ENCODE measurements at places on chromosomes 1 and 21.

- no peak for DNase-seq
Observed at GRCh38 chr1:78607334-78607927, 12.8 kb upstream of the IFI44L start.

DNA sequence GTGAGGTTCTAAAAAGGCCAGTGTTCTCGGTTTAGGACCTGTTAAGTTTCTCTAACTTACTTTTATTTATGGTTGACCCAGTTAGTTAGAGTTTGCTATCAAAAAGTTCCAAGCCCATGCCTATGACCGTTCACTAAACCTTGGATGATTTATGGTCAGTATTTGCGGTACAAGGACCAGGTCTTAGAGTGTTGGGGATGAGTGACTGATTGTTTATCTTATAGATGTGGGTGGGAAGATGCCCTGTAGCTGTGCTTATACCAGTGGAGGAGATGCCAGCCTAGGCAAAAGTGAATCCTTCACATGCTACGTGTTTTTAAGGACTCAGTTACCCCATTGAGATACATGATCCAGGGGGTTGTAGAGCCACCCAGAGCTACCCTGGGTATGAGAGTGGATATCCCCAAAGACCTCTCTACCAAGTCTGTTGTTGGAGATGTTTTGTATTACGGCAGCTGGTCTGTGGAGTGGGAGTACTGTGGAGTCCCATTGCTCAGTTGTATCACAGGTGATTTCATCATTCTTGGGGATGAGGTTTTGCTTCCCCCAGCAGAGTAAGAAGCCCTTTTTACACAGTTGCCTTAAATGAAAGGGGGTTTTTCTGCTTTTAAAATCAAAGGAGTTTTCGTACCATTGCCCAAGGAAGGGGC is 2.1 kb downstream of the SLC22A15 start:
- no peak for DNase-seq

DNA sequence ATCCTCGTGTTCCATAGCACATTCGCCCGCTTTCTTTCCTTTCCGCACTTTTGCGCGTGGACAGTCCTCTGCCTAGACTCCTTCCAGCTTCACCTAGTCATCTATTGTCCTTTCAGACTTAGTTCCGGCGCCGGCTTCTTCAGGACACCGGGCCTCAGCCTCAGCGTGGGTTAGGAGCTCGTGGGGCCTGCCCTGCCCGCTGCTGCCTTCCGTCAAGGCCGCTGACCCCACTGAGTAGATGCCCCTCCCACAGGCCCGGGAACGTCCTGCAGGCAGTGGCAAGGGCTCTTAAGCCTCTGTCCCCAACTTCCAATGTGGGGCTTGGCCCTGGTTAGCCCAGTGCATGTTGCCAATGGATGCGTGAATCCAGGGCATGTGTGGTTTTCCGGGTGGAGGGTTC is 11.4 kb downstream of the DMRTB1 start:
- DNase-seq = no peak

DNA sequence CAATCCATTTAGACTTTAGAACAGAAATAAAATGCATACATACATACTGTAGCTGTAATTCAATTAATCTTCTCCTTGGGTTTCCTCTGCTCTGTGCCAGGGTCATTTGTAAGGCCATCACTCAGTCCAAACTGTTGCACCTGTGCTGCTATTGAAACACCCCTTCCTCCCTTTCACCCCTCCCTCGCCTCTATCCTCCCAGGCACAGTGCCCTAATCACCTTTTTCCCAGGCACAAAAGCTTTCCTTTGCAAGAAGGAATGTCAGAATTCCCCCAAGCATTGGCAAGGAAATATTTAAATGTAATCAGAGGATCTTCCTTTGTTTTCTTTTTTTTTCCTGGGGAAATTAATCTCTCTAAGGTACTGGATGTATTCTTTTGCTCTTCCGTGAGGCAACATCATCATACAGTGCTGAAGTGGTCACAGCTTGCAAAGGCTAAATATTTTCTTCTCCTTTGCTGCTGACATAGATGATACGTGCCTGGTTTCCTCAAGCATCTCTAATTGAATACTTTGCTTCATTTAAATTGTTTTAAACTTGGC is 339.3 kb upstream of the NR5A2 start:
- DNase-seq = no peak

DNA sequence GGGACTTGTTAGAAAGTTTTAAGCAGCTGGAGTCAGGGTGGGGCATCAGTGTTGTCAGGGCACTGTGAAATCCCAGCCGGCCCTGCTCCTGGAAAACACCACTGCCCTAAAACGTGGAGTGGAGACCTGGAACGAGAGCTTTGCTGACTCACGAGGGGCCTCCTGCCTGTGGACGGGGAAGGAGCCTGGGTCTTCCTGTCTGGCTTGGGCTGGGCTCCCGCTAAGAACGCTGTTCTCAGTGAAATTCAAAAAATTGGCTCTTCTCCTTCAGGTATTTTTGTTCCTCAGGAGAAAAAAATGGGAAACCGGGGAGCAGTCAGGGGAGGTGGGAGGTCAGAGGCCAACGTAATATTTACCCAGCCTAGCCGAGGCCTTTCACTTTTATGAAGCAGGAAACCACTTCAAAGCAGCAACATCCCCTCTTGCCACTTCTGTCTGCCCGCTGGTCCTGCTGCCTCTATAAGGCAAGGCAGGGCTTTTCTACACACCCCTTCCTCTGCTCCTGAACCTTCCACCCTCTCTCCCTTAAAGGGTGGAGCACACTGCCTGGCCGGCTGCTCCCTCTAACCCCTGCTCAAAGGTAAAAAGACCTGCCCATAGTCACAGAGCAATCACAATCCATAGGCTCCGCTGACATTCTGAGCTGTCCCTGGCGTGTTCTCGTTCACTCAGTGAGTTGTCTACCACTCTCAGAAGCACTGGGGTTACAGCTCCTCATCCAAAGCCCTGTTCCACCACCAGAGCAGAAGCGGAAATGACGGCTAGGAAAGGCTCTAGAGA is 8.0 kb downstream of the PLXNA2 start:
- DNase-seq = no peak

GRCh38 chr21:45441431-45442255 is 36.7 kb downstream of the COL18A1 start:
- DNase-seq = no peak

- peak; percentile 25 for DNase-seq
Observed at GRCh38 chr1:206469933-206470691, at the start of gene IKBKE. Gene IKBKE (plus strand): TSS chr1:206470476. CDS start chr1:206473228, 2,752 bp downstream.

DNA sequence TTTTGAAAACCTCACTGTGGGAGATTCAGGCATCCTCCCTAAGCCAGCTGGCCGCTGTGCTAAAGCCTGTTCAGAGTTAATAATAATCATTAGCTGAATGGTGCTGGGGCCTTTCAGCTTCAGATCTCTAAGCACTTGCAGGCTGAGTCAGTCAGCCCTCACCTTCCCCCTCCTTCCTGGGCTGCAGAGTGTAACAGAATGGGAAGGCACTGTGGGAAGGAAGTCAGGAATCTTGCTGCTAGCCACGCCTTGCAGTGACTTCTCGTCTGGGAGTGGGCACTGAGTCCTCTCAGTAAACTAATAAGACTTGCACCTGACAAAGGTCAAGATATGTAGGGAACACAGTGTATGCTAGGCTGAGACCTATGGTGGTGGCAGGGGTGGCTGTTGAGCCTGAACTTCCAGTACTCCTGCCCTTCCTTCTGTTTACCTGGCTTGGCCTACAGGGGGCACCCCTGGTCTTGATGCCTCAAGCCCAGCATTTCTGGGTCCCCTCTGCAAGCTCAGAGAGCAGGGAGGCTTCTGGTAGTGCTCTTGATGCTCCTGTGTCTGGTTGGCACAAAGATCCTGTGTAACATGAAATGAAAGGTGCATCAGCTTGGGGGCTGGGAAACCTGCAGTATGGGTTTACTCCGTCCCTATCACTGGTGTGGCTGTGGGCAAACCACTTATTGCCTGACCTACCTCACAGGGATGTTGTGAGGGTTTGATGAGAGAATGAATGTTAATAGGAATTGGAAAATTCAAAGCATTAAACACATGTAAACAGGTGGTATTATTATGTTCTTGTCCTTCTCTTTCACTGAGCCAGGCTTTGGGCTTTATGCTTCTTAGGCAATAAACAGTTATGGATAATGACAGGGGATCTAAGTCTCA is 6.0 kb downstream of the CYB561D1 start:
- peak; percentile 54 for DNase-seq

GRCh38 chr1:211714154-211714553 is 38.7 kb upstream of the NEK2 start:
- DNase-seq = no peak

DNA sequence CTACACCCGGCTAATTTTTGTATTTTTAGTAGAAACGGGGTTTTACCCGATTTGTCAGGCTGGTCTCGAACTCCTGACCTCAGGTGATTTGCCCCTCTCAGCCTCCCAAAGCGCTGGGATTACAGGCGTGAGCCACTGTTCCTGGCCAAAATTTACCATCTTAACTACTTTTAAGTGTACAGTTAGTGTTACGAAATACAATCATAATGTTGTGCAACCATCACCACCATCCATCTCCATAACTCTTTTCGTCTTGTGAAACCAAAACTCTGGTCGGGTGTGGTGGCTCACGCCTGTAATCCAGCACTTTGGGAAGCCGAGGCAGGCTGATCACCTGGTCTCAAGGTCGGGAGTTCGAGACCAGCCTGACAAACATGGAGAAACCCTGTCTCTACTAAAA is 14.1 kb upstream of the ZBTB40 start:
- no peak for DNase-seq

- DNase-seq = no peak
Observed at GRCh38 chr1:165842671-165843129, 15.3 kb downstream of the UCK2 start.

DNA sequence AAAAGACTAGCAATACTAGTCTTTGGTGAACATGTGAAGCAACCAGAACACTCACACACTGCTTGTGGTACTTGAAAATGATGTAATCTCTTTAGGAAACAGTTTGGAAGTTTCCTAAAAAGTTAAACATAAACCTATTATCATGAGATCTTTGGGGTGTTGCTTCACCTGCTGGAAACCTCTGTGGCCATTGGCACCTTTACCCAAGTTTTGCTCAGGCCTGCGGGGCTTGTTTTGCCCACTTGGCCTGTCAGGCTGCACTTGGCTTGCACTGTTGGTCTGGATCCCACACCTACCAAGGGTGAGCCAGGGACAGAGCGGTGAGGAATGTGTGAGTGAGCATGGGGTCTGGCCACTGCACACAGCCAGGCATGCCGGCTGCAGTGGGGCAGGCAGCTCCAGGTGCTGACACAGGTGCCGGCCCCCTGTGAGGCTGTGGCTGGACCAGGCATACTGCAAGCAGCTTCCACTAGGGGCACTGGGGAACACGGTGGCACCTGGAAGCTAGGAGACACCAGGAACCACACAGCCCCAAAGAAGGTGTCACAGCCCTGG is 14.4 kb upstream of the FNBP1L start:
- DNase-seq = no peak

DNA sequence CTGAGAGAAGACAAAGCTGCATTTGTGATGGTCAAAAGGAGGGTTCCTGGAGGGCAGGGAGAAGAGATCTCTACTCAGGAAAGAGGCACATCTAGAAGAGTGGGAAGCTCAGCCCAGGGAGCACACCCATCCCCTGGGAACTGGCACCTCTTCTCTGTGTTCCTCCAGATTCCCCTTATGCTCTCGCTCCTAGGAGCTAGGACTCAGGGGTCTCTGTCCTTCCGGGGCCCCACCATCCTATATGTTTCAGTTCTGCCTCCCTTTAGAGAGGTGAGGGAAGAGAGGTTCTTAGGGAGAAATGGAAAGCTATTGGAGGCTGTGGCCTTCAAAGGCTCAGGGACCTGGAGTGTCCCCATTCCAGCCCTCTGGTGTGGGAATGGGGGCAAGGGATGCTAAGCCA is 4.6 kb upstream of the PPM1J start:
- DNase-seq = no peak

GRCh38 chr1:211488641-211489040 is 3.3 kb downstream of the RD3 start:
- no peak for DNase-seq

- DNase-seq = no peak
Observed at GRCh38 chr1:200904772-200905171, 10.1 kb downstream of the INAVA start.

- DNase-seq = no peak
Observed at GRCh38 chr1:154193821-154194220, 1.9 kb upstream of the TPM3 start.

DNA sequence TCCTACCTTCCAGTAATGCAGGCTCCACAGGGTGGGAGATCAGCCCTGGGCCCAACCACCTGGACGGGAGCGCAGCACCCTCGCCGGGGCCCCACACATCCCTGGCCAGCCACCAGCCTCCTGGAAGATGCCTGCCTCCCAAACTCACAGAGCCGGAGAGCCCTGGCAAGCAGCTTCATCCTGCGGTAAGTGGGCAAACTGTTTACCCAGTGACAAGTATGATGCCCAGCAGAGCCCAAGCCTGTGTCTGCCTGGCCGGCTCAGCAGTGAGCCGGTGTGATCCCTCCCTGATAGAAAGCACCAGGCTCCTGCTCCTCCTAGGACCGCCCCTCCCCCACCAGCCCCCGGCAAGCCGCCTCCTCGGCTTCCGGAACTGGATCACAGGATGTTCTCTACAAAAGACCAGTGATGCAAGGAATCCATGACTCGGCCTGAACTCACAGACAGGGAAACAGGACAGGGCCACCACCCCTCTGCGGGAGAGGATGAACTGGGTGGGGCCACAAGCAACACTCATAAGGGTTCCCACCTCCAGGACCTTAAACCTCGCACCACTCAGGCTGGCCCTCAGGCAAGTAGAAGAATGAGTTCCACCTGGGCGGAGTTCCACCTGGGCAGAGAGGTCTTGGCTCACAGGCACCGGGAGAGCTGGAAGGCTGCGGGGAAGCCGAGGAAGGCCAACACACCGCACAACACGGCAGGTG is 7.9 kb downstream of the ACOT7 start:
- no peak for DNase-seq

DNA sequence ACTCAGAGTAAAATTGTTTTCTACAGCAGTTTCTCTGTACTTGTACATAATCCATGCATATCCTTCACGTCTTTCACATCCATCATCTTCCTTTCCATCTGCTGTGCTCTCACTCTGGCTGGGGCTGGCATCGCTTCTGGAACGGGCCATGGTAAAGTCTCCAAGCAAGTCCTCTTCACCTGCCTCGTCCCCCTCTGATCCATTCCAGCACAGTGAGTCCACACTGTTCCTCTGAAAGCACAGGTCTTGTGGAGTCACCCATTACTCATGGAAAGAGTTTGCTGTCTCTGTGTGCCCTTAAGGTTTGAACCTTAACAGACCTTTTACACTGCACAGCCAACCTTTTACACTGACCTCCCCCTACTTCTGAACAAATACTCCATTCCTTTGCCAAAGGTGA is 313.6 kb downstream of the ASTN1 start:
- no peak for DNase-seq

DNA sequence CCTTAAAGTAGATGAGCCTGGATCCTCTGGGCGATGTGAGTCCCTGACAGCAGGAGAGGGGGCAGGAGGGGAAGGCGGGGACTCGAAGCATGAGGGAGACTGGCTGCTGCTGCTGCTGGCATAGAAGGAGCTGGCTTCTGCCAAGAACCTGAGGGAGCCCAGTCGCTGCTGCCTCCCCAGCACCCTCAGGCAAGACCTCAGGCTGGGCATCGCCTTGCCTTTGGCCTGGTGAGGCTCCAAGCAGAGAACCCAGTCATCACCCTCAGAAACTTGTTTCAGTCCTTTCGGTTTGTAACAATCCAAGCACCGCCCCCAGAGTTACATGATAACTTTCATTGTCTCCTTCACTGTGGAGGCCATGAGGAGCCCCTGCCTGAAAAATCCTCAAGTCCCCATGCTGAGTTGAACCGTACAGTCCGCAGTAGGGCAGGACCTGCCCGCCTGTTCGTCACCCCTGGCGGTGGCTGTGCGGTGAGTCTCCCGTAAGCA is 38.8 kb downstream of the POFUT2 start:
- no peak for DNase-seq

Data from activated T-cell treated with anti-CD3 and anti-CD28 coated beads, Interleukin-2, amount 50 U/mL, for 4 hours (primary cell).